Common myeloid progenitor, CD34-positive (primary cell): ENCODE measurements at places on chromosomes 4 and X.

DNA sequence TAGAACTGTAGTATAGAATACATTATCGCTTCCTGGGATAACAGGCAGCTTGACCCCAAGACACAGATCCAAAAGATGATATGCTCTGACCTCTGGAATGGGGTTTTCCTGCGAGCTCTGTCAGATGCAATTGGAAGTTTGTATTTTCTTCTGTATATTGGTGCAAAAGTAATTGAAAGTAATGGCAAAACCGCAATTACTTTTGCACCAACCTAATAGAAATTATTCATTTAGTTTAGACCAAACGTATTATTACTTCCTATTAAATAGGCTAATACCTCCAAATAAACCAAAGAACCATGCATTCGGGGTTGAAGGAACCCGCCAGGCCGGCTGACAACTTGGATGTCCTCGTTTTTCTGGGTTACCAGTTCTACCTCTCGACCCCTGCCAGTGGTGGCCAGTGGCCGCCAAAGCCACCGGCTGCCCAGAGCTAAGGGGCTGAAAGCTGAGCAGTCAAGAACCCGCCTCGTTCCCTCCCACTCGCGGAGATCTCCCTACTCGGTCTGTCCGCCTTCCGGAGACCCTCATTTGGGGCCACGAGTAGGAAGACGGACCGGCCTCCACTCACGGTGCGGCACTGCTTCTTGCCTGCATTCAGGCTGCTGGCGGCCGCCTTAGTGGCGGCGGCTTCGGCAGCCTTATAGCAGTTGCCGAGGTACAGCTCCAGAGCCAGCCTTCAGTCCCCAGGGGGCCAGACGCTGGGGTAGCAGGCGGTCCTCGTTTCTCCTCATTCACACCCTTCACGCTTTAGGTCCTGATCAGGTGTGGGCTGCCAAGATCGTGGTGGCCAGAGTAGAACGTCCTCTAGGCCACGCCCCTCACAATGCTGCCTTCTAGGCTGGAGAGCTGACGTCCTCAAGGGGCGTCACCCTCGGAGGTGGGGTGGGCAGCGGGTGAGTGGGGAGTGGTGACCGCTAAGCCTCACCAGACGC, 121.9 kb downstream of the RBMX2 start:
- H3K27ac ChIP-seq = no peak overlapping the region
- peak overlapping the region; percentile 67 for H3K4me3 ChIP-seq
- no peaks in the 10 kb centered on the region for H3K36me3 ChIP-seq
- H3K27me3 ChIP-seq = no peaks in the 10 kb centered on the region
- peak; percentile 54 for DNase-seq

DNA sequence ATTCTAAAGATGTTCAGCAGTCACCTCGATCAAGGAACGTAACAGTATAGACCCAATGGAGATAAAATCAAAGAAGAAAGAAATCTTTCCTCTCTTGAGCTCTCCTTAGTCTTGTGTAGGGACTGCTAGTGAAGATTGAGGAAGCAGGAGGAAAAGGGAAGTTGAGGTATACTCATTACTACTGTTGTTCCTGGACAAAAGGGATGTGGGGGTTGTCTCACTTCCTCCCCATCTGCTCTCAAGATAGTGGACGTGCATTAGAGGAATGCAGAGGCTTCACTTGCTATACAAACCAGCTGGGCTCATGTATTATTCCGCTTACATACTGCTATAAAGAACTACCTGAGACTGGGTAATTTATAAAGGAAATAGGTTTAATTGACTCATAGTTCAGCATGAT, 208.9 kb upstream of the ARHGEF9 start:
- H3K27me3 ChIP-seq = no peaks in the 10 kb centered on the region
- no peaks in the 10 kb centered on the region for H3K36me3 ChIP-seq
- H3K4me1 ChIP-seq = no peaks in the 10 kb centered on the region

DNA sequence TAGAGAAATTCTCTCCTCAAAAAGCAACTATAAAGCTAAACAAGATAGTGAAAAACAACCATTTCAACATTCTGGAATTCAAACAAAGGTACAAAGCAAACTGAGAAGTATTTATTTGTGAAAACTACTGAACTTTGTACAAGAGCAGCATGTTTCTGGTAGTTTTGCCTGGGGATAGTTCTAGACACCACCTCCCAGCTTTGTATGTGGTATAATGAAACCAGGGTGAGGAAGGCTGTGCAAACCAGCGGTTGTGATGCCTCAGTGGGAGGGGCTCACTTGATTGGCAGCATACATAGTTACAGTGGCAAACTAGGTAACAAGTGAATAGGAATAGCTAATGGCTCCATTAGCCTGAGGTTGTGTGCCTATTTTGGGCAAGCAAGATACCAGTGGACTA, 18.6 kb upstream of the FRMD7 start:
- H3K4me1 ChIP-seq = no peaks in the 10 kb centered on the region
- H3K27ac ChIP-seq = no peak overlapping the region
- DNase-seq = no peak
- H3K36me3 ChIP-seq = no peaks in the 10 kb centered on the region
- H3K27me3 ChIP-seq = no peaks in the 10 kb centered on the region

DNA sequence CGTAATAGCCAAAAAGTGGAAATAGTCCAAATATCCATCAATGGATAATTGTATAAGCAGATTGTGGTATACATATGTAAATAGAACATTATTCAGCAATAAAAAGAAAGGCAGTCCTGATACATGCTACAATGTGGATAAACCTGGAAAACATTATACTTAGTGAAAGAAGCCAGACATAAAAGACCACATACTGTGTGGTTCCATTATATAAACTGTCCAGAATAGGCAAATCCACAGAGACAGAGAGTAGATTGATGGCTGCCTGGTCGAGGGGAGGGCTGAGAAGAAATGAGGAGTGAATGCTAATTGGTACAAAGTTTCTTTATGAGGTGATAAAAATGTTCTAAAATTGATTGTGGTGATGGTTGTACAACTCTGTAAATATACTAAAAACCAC, 397.4 kb upstream of the RPS6KA3 start:
- no peaks in the 10 kb centered on the region for H3K36me3 ChIP-seq
- no peaks in the 10 kb centered on the region for H3K27me3 ChIP-seq
- no peak for DNase-seq
- H3K4me1 ChIP-seq = no peaks in the 10 kb centered on the region

DNA sequence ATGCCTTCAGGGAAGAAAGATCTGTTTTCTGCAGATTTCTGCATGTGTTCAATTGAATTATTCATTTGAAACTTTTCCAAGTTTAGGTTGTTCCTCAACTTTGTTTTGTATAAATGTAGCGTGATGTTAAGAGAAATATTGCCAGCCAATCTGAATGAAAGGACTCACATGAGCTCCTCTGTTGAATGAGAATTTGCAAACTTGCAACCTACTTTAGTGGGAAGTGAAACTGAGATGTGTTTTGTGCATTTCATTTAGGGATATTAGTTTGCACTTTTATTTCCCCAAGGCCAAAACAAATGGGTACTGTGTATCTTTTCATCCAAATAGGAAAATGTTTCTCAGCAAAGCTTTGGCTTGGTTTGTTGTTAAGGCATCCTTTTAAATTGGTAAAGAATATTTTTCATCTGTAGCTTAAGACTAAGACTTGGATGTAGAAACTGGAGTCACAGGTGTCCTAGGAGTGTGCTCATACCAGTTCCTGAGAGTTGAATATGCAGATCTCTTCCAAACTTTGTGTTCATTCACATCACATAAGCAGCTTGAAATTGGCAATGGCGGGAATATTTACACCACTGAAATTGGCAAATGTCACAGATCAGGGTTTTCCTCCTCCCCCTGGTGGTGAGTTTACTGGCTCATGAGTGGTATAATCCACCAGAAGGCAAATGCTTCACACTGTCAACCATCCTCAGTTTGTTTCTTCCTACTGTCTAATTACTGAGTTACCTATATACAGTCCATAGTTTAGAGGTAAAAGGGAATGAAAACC, 193.6 kb upstream of the BANK1 start:
- DNase-seq = peak; percentile 2
- no peaks in the 10 kb centered on the region for H3K27me3 ChIP-seq
- no peak overlapping the region for H3K4me3 ChIP-seq
- H3K4me1 ChIP-seq = no peaks in the 10 kb centered on the region
- H3K27ac ChIP-seq = no peak overlapping the region

DNA sequence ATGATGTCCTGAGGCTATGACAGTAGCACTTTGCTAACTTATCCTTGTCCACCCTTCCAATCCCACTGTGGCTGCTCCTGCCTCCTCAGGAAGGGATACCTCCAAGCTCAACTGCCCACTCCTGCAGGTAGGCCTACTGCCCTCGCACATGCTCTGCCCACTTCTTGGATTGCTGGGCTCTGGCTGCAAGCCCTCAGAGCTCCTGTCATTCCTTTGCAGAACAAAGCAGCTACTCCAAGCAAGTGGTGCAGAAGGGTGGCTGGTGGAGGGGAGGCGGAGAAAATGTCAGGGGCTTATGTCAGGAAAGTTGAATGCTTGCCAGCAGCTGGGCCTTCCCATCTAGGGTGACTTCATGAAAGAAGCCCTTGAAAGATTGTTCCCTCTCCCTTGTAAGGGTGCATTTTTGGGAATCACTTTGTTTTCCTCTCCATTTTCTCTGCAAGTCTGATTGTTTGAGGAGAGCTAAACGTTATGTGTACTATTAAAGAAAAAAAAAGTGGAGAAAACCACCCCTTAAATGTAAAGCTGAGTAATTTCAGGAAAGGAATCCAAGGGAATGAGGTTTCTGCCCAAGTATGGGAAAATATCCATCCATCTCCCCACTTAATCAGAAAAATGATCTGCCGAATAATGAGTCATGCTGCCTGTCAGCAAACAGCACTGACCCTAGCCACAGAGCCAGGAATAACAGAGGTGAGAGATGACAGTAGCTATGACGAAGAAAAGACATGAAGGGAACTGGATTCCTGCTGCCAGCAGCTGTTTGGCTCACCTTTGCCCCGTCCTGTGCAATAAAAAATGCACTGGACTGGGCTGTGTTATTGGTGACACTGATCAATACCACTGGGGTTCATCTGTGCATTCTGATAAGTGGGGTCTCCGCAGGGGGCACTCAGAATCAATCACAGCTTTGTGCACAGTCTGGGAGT, 102.0 kb downstream of the RTL5 start:
- H3K4me1 ChIP-seq = no peaks in the 10 kb centered on the region
- peaks cover 15% of the 10 kb centered on the region for H3K27me3 ChIP-seq
- no peak for DNase-seq
- H3K27ac ChIP-seq = no peak overlapping the region
